Liver (tissue), 10 donors: ENCODE measurements at places on chromosomes 1 and 21. TPM values are rescaled to one million over a fixed set of nuclear protein-coding genes. Genes with fewer than 3 reads are reported as not detected.

GRCh38 chr1:197970771-197971170 lies 53.6 kb downstream of the LHX9 start:
- DNase-seq = no peak

GRCh38 chr1:174072581-174072980 lies 50.4 kb upstream of the RC3H1 start:
- no peak for DNase-seq

- DNase-seq = no peak
Measured at GRCh38 chr1:59243550-59243949, 53.3 kb upstream of the FGGY start.

- no peak for DNase-seq
Measured at GRCh38 chr1:60129911-60130310, 56.3 kb upstream of the C1orf87 start.

- DNase-seq = no peak
Measured at GRCh38 chr1:32635508-32636277, 14.7 kb downstream of the ZBTB8OS start.

DNA sequence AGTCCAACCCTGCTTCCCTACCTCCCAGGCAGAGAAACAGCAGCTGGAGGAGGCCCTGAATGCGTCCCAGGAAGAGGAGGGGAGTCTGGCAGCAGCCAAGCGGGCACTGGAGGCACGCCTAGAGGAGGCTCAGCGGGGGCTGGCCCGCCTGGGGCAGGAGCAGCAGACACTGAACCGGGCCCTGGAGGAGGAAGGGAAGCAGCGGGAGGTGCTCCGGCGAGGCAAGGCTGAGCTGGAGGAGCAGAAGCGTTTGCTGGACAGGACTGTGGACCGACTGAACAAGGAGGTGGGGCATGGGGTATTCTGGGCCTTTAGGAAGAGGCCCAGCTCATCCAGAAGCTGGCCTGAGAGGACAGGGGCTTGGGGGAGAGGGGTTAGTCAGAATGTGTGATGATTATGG lies 9.6 kb upstream of the TUFT1 start:
- DNase-seq = no peak

GRCh38 chr1:201282216-201282615 lies 1.1 kb upstream of the PKP1 start:
- DNase-seq = no peak

IL24 gene
- total RNA-seq = not detected

MSH4 gene
- total RNA-seq = 0.08 TPM

PGLYRP4 gene
- total RNA-seq = not detected

LCE2C gene
- total RNA-seq = not detected
